ENCODE measurements at places on chromosomes 7 and 10.
A peak's percentile ranks its signal among the peaks of the same experiment; 100 is the strongest.

DNA sequence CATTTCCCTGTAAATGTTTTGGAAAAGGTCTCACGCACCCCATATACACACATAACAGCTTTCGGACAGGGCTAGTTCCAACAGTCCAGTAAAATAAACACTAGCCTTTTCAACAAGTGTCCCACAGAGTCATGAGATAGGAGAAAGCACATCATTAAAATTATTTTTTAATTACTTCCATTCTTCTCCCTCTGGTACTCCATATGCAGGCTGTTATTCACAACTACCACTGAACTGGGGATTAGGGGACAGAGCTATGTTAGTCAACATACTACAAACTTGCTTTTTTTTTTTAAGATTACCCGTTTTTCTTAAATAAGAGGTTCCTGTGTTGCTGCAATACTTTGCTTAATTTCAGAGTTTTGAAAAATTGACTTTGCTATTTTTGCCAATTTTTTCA lies 576.6 kb upstream of the KCND2 start:
- no peak for DNase-seq

- no peak for DNase-seq
These were observed 117.9 kb downstream of the CXCL12 start for GRCh38 chr10:44267007-44267406.

DNA sequence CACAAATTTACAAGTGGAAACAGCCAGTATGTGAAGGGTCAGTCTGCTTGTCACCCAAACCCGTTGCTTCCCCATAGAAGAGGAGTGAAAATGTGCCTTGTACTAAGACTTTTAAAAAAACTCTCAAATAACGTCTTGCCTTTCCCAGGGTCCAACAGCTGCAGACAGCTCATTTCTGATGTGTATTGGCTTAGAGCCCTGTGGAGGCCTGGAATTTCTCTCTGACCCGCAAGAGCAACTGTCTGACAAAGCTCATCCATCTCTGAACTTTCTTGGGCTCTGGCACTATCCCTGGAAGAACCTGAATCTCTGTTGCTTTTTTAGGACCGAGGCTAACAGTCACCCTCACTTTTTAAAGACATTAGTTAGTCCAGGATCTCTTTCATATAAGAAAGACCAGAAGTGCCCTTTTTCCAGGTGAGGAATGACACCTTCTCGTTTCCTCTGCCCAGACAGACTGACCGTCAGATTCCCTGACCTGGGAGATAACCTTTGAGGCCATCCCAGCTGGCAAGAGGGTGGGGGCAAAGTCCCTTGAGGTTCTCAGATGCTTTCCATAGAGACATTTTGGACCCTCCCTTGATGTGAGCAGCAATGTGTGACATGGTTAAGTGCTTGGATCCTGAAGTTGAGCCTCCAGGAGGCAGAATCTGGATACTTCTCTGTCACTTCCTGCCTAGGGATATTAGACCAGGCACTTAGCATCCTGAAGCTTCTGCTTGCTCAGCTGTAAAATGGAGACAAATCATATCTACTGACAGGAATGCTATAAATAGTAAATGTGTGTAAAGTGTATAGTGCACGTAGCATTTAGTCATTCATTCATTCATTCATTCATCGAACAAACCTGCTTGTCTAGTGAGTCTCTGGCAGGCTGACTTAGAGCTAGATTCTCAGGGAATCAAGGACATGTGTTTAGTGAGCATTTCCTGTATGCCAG lies 4.5 kb upstream of the NODAL start:
- DNase-seq: peak; percentile 93

DNA sequence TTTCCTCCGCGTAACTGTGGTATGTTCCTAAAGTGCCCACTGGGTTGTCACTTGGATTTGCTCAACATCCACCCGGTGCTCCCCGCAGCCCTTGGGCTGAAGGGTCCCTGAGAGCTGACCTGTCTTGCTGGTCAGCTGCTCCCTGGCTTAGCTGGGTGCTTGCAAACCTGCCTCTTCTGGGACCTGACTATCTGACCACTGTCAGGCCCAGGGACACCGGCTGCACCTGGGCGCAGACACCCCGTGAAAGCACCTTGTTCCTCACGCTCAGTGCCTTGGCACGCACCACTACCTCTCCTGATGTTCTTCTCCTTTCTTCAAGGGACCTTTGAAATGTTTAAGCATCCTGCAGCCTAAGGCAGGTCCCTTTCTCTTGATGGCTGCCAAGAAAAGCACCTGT lies 26.6 kb upstream of the LARP4B start:
- DNase-seq: no peak

- DNase-seq: no peak
These were observed 217.7 kb downstream of the TMEM178B start for GRCh38 chr7:141291541-141291940.

DNA sequence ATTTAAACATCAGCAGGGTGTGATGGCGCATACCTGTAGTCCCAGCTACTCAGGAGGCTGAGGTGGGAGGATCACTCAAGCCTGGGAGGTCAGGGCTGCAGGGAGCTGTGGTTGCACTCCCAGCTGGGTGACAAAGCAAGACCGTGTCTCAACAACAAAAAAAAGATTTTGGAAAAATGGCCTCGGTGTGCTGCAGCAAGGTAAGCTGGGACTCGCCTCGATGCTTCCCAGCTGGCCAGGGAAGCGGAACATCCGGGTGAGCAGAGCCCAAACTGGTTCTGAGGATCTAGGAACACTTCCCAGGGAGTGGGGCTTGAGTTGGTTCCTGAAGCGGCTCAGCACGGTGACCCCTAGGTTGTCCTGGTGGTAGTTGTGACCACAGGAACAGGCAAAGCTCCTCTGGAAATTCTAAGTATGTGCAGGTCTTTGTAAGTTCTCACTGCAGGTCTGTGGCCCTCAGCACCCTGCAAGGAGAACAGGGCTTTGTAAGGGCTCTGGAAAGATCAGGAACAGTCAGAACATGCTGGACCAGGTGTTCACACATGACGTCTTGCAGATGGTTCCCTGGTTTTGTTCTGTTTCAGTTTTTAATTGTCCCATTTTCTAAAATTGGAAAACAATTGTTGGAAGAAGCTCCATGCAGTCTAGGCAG lies 38.6 kb upstream of the ZMIZ2 start:
- no peak for DNase-seq

GRCh38 chr7:17109020-17109419 lies 189.4 kb upstream of the AHR start:
- DNase-seq: no peak

DNA sequence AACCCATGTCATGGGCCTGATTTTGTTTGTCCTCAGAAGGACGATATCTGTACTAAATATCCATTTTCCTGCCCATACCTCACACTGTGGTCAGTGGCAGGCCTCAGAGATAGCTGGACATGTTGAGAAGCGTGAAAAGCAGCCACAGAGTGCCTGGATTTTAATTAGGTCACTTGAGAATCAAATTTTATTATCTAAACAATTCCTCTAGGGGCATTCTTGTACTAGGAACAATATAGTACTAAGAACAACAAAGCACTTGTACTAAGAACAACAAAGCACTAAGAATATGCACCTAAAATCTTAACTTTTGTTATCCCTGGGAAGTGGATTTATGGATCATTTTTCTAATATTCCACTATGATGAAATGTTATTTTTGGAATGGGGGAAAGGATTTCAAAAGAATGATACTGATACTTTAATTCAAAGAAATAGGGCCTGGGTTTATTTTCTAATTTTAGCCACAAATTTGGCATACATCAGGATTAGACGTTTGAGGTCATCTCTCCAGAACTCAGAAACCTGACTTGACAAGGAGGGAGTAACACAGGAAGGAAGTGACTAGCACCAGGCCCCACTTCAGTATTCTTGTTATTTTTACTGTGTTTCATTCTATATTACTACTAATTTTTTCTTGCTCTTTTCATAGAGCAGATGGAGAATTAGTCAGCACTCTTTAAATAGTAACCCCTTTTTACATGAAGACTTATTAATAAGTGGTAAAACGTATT lies 112.2 kb downstream of the EXOC4 start:
- no peak for DNase-seq

- peak; percentile 46 for DNase-seq
These were observed 254.9 kb downstream of the KIAA1217 start for GRCh38 chr10:24463611-24464426.

DNA sequence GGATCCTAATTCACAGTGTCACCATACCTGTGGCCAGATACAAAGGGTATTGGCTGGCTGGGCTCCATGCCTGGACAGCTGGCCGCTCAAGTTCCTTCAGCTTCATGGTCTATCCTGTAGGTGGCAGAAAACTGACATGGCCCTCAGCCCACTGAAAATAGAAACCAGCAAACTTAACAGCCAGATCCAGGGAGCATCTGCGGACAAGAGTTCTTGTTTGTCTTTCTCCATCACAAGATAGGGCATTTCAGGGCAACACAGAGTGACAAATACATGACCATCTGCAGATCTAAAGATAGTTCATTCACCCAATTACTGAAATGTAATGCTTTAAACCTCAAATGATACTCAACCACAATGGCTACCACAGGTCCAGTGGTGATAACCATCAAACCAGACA lies 2.8 kb downstream of the SEC31B start:
- DNase-seq: peak; percentile 42

DNA sequence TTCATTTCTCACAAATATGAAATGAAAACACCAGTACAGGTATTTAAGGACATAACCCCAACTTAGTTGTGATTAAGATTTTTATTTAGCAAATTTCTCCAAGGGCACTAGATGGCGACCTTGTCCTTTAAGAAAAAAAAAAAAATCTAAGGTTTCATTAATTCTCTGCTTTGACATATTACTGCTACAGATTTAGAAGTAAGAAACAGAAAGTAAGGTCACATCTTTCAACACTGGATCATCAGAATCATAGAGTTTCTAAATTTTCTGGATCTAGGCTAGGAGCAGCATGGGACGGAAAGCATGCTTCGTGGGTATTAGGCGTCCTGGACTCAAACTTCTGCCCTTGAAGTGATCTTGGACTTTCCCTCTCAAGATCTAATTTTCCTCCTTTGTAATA lies 85.5 kb upstream of the PRKG1 start:
- DNase-seq: peak; percentile 14

DNA sequence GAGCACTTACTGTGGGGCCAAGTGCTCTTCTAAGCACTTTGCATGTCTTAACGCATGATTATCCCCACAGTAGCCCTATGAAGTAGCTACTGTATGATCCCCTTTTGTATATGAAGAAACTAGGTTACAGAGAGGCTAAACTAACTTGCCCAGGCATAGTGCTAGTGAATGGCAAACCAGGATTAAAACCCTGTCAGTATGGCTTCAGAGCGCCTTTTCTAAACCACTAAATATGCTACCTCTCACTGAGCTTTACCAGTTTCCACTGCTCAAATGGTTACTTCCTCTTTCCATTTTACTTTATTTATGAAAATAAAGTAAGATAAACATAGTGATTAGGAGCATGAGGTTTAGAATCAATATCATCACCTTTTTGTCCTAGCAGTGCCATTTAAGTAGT lies 73.6 kb downstream of the PODXL start:
- no peak for DNase-seq

DNA sequence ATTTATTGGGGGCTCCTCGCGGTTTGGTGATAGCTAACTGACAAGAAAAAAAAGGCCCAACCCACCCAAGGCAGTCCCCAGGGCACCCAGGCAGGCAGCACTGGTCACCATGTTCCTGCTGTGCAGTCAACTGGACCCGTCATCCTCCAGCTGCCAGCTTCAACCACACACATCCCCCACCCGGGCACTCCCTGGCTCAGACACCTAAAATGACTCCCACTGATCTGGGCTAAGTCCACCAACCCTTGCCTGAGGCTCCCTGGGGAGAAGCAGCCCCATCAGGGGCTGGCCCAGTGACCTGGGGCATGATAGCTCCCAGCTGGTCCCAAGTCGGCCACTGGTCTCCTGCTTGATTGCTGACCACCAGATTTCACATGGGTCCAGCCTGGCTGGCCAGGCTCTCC lies 161.8 kb downstream of the NRF1 start:
- DNase-seq: no peak

DNA sequence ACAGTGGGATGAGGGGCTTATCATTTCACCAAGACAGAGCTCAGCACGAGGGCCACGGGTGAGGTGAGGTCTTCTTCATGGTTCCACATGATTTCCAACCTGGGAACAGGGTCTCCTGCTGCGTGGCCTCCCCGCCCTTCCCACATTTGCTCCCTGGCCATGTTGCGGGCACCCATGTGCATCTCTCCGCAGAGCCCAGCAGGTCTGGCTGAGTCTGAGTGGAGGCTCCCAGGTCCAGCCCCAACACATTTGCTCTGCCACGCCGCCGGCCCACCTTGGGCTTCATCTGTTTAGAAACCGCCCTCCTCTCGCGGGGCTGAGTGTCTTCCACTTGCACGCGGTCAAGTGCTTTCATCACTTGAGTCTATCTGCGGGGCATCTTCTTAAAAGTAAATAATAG lies 14.8 kb upstream of the PRKAR1B start:
- DNase-seq: no peak

DNA sequence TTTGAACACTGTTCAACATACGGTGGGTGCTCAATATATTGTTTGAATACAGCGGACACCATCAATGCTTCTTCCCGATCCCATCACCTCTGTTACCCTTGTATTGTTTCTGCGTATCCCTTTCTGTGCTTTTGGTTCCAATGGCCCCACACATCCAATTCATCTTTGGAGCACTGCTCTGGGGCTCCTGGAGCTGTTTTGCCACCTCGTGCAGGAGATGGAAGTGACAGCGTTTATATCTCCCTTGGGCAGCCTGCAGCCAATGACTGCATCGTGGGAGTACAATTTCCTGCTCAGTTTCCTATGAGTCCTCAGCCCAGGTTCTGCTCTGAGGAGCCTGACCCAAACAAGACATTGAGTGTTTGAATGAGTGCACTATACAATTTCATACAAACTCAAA lies 50.2 kb upstream of the PIK3CG start:
- no peak for DNase-seq

GRCh38 chr10:120473593-120473992 lies 16.6 kb downstream of the PLPP4 start:
- DNase-seq: no peak

- peak; percentile 47 for DNase-seq
These were observed 137.5 kb downstream of the PARD3 start for GRCh38 chr10:34677591-34677990.

- peak; percentile 74 for DNase-seq
These were observed 4.4 kb downstream of the TBX20 start for GRCh38 chr7:35249537-35249907.

DNA sequence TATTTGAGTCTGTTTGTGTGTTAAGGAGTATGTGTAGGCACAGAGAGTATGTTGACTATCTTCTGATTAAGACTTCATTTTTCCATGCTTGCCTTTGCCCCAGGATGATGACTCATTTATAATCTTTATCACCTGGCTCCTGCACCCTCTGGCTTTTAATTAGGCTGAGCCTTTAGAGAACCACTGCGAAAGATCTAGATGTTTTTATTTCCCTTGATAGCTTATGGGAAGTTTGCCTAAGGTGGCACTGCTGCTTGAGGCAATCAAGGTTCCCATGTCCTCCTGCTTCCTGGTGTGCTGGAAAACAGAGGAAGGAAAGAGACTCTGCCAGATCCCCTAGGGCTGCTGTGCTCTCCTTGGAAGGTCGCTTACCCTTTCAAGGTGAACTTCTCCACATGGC lies 114.6 kb downstream of the ARL4A start:
- DNase-seq: peak; percentile 13

DNA sequence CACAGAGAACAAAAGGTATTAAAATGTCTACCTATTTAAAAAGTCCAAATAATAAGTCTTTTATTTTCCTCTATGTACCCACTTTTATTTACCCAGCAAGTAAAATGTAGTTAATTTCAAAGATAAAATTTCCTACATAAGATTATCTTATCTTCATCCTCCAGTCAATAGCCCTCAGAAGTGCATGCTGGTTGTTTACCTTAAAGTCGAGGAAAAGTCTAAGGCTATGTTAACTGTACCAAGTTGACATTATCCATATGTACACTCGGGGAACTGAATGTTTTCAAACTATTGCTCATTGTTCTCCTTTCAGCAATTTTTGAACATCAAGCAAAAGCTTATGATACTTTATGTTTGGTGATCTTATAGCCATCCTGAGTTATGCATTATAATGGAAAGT lies 24.1 kb upstream of the LIPF start:
- DNase-seq: no peak
